ENCODE measurements at places on chromosomes 1 and 21.

GRCh38 chr1:47898133-47898845 lies 98.9 kb downstream of the TRABD2B start:
- no peak for DNase-seq

GRCh38 chr1:107935396-107936064 lies 29.4 kb downstream of the VAV3 start:
- no peak for DNase-seq

- DNase-seq: no peak
Measured at GRCh38 chr1:235427447-235427846, 60.2 kb downstream of the TBCE start.

DNA sequence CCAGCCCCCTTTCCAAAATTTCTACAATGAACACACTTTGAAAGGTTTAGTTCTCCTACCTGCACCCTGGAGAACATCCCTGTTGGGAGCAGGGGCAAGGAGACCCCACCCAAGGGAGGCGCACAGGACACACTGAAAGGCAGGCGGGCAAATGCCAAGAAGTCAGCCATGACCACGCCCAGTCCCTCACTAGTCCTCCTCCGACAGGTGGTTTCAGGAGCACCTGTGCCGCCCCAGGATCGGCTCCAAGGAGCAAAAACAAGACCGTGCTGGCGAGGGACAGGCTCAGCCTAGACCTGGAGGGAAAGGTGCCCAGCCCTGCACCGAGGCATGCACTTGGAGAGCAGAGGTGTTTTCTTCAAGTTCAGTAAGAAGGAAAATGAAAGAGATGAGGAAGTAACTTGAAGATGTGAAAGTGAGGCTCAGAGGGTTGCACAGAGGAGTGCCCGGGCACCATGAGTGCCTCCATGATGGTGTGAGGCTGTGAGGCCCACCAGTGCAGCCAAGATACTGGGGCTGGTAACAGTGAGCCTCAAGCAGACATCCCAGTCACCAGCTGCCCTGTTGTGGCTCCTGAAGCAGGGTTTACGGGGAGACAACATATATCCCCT lies 19.6 kb upstream of the NADK start:
- no peak for DNase-seq

- DNase-seq: no peak
Measured at GRCh38 chr1:60703155-60703554, 379.2 kb upstream of the NFIA start.

DNA sequence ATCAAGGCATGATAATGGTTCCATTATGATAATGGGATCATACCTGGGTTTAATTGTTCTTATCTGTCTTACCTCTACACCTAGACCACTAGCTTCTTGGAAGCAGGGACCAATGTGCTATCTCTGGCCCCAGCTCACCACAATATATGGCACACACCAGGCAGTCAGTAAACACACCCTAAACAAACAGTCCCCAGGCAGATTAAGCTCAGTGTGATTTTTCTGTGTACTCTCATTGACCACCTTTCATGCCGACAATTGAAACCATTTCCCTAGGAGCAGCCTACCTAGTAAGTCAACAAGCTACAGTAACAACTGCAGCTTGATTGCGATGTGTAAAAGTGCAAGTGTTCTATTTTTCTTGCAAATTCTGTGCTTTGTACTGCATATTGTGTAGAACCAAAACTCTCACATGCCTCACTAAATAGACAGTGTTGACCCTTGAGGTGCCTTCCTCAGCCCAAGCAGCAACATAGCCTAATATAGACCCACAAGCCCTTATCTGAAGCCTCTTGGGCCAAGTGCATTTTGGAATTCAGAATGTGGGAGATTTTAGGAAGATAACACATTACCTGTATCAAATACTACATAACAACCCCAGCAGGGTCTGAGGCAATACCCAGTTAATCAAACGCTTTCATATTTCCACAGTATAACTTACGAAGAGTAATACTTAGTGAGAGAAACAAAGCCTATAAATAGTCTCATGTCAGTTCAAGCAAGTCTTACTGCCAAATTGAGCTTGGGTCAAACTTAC lies 32.0 kb downstream of the INPP5B start:
- no peak for DNase-seq

DNA sequence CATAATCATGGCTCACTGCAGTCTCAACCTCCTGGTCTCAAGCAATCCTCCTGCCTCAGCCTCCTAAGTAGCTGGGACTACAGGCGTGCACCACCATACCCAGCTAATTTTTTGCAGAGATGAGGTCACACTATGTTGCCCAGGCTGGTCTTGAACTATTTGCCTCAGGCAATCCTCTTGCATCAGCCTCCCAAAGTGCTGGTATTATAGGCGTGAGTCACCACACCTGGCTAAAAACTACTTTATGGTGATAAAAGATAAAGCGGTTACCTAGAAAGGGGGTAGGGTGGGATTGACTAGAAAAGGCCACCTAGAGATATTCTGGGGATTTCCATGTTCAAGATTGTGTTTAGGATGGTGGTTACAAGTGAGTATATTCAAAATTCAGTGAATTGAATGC lies 5.0 kb downstream of the TSTD1 start:
- no peak for DNase-seq
